NCI-H1417 (cell line): ENCODE measurements at places on chromosomes 2 and 18.

- DNase-seq: peak; percentile 8
These were observed 155.0 kb downstream of the ARHGAP15 start for GRCh38 chr2:143284087-143284675.

DNA sequence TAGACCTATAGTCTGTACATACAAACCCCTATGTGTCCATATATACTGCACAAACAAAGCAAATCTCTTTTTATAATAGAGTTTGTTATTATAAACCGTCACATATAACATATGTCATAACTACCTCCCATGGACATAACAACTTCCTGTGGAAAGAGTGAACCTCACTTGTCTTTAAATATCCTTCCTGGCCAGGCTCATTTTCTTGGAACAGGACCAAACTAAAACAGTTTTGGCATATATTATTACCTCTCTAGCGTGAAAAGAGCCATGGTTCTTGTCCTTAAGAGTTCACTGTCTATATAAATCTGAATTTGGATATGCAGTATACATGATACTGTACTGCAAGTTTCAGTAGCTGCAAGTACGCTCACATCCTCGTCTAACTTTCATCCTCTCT lies 28.3 kb upstream of the DNAJC27 start:
- no peak for DNase-seq

DNA sequence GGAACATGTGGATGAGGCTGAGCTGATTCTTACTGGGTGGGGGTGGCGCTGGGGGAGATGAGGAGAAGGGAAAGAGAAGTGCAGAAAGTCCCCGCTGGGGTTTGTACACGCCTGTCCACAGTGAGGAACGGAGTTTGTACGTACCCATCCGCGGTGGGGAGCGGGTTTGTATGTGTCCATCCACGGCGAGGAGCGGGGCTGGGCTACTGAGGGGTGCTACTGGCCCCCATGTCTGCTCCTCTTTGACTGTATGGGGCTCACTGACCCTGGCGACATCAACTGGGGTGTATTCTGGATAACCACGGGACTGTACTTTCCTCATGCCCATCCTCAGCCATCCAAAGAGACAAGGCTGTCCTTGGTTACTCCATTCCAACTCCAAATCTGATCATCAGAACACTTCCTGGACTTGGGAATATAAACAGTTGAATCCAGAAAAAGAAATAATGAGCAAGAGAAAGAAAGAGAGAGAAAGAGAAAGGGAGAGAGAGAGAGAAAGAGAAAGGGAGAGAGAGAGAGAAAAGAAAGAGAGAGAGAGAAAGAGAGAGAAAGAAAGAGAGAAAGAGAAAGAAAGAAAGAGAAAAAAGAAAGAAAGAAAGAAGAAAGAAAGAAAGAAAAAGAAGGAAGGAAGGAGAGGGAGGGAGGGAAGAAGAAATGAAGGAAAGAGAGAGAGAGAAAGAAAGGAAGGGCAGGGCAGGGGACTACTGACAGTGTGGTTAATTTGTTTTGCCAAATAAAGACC lies 21.0 kb downstream of the MAL start:
- no peak for DNase-seq

- no peak for DNase-seq
These were observed 422.5 kb downstream of the LPIN1 start for GRCh38 chr2:12168791-12169388.
